ENCODE measurements at places on chromosomes 3 and 15. TPM values are rescaled to one million over a fixed set of nuclear protein-coding genes. Genes with fewer than 3 reads are reported as not detected.
A peak's percentile ranks its signal among the peaks of the same experiment; 100 is the strongest.

Gene SELENOT
- total RNA-seq, result 104 TPM

GRCh38 chr3:8493744-8494143, 7.9 kb upstream of the LMCD1 start:
- DNase-seq, result no peak

DNA sequence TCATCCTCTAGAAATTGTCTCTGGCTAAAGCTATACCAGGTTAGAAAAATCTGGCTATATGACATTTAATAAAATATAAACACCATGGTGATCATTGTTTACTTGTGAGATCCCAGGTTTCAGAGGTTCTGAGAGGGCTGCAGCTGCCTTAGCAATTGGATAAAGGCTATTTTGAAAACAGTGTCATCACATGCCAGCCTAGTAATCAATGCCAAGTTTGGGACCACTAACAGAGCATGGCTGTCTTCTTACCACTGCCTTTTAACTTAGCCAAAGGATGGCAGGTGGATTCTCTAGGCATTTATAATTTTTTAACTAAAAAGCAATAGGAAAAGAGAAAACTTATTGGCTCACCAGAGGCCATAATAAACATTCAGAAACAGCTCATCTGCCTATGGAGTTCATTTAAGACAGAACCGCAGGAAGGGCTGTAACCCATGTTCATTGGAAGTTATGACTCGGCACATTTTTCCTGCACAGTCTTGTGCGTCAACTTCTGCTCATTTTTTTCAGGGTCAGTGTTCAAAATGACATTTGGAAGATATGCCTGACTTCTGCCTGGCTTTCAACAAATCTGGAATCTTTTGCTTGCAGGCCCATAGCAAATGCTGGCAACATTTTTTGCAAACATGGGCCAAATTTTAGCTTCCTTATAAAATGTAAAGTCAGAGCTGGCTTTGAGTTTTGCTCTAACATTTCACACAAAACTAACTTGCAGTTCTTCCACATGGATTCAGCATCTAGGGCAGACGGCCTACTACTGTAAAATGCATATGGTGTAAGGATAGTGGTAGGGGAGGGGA, 476.0 kb upstream of the TBL1XR1 start:
- no peak for DNase-seq

DNA sequence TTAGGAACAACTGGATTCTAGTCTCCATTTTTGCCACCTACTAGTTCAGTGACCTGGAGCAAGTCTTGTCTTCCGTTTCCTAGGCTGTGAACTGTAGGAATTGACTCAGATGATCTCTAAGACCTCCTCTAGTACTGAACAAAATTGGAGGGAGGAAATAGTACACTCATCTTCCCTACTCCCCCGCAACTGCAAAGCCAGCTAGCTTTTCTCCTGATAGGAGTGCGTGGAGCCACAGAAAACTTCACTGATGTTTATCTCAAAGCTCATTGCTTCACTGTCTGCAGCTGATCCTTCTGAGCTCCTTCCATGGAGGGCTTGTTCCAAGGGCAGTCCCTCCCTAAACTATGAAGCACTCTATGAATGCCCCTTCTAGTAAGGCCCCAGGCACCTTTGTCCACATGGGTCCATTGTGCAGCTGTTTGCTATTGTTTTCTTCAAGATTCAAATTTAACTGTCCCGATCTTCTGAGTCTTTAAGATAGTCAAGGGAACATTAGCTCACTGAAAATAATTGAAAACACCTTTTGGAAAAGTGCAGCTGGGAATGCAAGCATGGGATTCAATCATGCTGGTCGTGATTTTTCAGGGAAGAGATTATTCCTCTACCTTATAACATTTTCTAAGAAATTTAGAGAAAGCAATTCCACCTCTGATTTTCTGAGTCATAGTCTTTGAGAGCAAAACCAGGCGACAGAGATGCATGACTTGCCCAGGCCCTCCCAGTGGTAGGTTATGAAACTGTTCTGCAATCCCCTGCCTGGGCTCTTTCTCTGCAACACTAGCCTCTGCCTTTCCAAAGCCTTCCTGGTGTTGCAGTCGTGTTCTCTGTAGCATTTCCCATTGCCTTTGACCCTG, 24.3 kb downstream of the FILIP1L start:
- peak; percentile 42 for DNase-seq

DNA sequence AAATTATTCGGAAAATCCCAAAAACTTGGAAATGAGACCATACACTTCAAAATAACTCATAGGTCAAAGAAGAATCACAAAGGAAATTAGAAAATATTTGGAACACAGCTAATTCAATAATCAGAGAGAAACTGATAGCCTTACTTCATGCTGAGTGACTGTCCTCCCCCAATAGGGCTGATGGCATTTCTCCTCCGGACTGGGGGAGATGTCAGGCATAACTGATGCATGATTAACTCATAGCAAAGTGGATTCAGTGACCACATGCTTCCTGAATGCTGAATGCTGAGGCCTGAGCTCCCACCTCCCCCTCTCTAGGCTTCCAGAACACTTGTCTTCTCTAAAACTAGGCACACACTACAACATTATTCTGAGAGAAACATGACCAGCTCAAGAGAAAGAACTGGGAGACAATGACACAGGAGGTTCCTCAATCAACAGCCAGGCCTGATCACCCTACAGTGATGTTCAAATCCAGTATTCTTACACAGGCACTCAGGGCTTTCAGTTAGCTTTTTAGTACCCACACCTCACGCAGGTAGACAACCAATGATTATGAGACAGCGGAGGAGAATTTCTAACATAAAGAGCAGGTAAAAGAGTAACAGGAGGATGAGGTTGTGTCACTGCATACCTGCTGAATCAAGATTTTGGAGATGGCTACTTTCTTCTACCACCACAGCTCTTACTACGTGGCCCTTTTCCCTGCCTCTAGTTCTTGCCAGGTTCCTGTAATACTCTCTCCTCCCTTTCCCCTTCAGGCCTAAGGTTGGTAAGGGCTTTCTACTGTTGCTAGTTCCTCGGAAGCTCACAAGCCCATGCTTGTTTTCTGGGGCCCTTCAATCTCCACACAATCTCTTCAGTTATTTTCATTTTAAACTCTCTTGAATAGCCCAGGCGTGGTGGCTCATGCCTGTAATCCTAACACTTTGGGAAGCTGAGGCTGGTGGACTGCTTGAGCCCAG, 96.1 kb downstream of the FMN1 start:
- no peak for DNase-seq

DNA sequence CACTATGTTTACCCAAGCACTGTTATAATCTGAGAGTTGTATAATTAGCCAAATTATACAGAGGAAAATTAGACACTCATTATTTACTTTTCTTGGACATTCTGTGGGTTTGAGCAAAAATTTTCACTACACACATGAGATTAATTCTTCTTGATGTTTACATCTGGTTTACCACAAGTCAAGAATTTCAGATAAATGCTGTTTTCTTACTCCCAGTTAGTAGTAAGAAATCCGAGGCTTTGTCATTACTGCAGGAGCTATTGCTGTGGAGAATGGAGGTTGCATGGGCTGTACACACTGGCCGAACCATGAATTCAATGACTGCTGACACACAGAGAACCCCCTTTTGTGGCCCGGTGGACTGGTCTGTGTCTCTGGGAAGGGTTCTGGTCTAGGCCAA, 207.7 kb upstream of the CFAP20DC start:
- DNase-seq, result no peak

Data from activated T-cell treated with anti-CD3 and anti-CD28 coated beads, Interleukin-2, amount 50 U/mL, for 72 hours (primary cell).